Stimulated activated CD8-positive, alpha-beta memory T cell treated with anti-CD3 and anti-CD28 coated beads, Interleukin-2, amount 100 ng/mL, for 1 hour (primary cell): ENCODE measurements at places on chromosomes 13 and 19.
A peak's percentile ranks its signal among the peaks of the same experiment; 100 is the strongest.

DNA sequence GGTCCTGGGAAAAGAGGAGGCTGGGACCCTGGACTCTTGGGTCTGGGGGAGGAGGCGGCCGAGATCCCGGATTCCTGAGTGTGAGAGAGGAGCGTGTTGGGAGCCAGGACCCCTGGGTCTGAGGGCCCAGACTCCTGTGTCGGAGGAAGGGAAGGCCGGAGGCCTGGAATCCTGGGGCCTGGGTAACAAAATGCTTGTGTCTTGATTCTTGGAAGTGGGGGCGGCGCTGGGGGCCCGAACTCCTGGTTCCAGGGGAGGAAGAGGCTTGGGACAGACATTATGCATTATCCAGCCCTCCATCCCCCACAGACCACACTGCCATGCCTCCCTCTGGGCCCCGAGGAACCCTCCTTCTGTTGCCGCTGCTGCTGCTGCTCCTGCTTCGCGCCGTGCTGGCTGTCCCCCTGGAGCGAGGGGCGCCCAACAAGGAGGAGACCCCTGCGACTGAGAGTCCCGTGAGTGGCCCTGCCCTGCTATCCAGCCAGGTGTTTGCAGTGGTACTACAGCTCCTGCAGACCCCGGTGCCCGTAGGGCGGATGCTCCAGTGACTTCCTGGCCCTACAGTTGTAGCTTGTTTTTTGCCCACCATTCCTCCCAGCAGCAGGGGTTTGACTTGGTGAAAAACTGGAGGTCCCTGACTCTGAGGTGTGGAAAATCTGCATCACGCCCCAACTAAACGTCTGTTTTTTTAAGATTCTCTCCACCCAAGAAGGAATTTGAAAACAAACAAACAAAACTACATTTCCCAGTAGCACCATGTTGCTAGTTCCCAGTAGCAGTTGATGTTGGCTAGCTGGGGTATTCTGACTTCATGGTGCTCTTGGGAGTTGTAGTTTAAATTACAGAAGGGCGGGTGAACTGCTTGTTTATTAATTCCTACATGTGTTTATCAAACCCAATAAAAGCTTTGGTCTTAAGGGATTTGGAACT is 630 bp downstream of the NUCB1 start:
- no peak for DNase-seq

DNA sequence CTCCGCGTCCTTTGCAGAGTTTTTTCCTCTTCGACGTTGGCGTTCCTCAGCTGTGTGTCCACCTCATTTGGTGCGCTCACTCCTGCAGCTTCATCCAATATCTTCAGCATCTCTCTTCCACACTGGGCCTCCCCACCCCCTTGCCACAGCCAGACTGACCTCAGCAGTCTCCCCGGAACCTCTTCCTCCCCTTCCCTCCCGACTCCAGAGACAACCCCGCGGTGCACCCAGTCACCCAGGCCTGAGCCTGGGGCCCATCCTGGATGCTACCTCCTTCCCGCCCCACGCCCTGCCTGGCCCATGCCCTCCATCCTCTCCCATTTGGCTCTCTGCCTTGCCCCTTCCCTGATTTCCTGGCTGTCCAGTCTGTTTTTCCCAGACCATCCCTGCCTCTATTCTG is 8.1 kb upstream of the C5AR2 start:
- DNase-seq, result no peak

GRCh38 chr13:52797176-52797575 is 51.3 kb downstream of the PCDH8 start:
- DNase-seq, result no peak

GRCh38 chr13:97555034-97555433 is 121.1 kb downstream of the RAP2A start:
- no peak for DNase-seq

GRCh38 chr19:28936001-28936400 is 276.9 kb downstream of the UQCRFS1 start:
- DNase-seq, result no peak

GRCh38 chr13:36801035-36801434 is 18.0 kb upstream of the RFXAP start:
- DNase-seq, result no peak

DNA sequence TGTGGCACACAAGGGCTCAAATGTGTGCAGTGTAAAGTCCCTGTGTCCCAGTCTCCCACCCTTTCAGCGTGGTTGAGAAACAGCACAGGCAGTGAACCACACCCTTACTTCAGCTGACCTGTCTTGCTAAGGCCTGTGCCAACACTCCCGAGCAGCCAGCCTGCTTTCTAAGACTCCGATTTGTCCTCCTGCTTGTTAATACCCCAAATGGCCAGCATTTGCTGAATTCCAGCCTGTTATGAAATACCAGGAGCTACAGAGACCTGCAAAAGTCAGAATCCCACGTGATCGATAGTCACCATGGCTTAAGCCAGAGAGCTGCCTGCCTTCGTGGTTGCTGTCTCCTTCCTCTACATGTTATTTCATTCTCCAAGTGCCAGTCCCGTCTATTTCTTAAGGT is 200.5 kb downstream of the FGF9 start:
- no peak for DNase-seq

- DNase-seq, result no peak
Observed at GRCh38 chr13:55538424-55538823, 1602.3 kb upstream of the PRR20A start.

GRCh38 chr13:65787082-65787481 is 1443.1 kb downstream of the PCDH9 start:
- DNase-seq, result no peak

GRCh38 chr19:46355234-46356148 is 8.6 kb downstream of the PPP5C start:
- no peak for DNase-seq

- no peak for DNase-seq
Observed at GRCh38 chr13:48501705-48502104, 31.2 kb downstream of the RCBTB2 start.

- DNase-seq, result no peak
Observed at GRCh38 chr19:41696402-41697197, 8.5 kb upstream of the CEACAM7 start.

GRCh38 chr19:39423258-39424086 is 11.0 kb downstream of the PLEKHG2 start:
- no peak for DNase-seq

GRCh38 chr13:65882810-65883209 is 1347.3 kb downstream of the PCDH9 start:
- DNase-seq, result no peak

- DNase-seq, result no peak
Observed at GRCh38 chr13:39259371-39260140, 221.3 kb downstream of the NHLRC3 start.

- DNase-seq, result no peak
Observed at GRCh38 chr13:22325761-22326160, 654.9 kb downstream of the FGF9 start.

DNA sequence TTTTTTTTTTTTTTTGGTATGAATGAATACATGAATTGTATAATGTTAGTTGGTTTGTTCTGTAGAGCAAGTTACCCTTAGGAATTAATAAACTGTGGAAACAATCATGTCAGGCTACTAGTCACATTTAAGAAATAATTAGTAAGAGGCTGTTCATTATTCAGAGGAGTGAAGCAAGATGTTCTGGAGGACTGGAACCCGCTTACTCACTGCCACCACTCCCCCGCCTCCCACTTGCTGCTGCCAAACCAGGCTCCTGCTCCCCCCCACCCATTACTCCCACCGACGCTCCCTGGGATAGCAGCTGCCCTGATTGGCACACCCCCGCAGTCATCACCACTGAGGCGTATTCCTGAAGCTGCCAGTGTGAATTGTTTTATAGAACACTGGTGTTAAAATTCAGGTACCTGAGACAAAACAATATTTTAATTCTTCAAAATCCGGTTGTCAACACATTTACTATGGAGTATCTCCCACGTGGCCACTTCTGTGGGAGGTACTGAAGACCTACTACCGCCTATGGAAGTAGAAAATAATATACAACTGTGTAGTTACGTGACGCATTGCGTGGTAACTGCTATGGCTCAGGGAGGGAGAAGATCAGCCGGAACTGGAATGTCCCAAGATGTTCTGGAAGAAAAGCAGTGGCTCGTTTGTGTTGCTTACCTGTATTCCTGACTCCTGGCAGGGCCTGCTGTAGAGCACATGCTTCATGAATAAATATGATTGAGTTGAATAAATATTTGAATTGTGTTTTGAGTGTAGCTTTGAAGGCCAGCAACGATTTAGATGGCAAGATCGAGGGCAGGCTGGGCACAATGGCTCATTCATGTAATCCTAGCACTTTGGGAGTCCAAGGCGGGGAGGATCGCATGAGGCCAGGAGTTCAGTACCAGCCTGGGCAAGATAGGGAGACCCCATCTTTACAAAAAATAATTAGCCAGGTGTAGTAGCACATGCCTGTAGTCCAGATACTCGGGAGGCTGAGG is 1.7 kb downstream of the DPY19L3 start:
- DNase-seq, result no peak

DNA sequence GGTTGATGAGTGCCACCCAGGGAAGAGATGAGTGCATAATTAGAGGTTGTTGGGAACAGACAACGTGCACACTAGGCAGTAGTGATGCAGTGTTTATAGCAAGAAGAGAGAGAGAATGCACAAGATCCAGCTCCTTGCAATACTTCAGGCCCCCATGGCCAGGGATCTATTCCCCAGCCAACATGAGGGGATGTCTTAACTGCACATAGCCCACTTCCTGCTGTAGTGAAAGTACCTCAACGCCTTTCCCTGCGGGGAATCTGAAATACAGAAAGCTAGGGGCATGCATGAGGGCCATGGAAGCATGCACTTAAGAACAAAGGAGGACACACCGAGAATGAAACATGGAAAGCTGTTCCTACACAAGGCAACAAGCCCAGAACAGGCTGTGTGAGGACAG is 636.7 kb upstream of the GPC6 start:
- no peak for DNase-seq

- peak; percentile 43 for DNase-seq
Observed at GRCh38 chr19:10290876-10291553, 1.3 kb downstream of the ICAM5 start.

DNA sequence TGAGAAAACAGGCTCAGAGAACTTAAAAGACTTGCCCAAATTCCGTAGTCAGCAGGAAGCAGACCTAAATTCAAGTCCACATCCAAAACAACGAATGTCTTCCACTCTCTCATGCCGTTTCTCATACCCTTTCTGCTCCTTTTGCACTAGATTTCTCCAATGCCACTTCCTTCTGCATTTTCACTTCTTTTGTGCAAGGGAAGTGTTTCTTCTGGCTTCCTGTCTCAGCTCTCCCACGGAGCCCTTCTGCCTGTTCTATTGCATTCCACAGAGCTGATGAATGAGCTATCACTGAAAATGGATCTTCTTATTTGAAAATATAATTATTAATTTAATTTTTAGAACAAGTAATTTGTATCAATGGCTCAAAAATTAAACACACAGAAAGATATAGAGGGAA is 56.1 kb upstream of the STK24 start:
- DNase-seq, result no peak

DNA sequence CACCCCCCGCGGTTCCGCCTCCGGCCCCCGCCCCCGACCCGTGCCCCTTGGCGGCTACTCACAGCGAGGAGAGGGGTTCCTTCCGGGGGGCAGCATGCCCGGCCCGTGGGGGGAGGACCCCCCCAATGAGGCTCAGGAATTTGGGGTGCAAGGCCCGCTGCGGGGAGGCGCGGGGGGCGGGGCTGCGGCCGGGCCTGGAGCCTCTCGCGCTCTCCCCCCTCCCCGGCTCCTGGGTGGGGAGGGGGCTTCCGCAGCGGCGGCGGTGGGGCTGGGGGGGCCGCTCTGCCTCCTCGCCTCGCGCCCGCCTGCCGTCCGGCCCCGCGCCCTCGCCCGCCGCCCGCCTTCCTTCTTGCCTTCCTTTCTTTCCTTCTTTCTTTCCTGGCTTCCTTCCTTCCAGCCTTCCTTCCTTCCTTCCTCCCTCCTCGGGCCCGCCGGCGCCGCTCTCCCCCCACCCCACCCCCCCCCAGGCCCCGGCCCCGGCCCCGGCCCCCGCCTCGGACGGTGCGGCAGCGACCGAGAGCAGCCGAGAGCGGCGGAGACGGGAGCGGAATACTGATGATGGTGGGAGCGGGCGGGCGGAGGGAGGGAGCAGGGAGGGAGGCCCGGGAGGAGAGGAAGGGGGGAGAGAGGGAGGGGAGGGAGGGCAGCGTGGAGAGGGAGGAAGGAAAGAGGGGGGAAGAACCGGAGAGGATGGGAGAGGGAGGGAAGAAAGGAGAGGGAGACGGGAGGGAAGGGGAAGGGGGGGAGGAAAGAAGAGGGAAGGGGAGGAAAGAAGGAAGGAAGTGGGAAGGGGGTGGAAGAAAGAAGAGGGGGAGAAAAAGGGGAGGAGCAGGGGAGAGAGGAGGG is at the start of gene LRRC4B:
Gene LRRC4B (minus strand): TSS at position 554 of the 846 bp plus-strand sequence. CDS start 19,597 bp downstream, outside the sequence.
- DNase-seq, result no peak

GRCh38 chr13:110294146-110294545 is 12.8 kb downstream of the COL4A1 start:
- DNase-seq, result no peak

DNA sequence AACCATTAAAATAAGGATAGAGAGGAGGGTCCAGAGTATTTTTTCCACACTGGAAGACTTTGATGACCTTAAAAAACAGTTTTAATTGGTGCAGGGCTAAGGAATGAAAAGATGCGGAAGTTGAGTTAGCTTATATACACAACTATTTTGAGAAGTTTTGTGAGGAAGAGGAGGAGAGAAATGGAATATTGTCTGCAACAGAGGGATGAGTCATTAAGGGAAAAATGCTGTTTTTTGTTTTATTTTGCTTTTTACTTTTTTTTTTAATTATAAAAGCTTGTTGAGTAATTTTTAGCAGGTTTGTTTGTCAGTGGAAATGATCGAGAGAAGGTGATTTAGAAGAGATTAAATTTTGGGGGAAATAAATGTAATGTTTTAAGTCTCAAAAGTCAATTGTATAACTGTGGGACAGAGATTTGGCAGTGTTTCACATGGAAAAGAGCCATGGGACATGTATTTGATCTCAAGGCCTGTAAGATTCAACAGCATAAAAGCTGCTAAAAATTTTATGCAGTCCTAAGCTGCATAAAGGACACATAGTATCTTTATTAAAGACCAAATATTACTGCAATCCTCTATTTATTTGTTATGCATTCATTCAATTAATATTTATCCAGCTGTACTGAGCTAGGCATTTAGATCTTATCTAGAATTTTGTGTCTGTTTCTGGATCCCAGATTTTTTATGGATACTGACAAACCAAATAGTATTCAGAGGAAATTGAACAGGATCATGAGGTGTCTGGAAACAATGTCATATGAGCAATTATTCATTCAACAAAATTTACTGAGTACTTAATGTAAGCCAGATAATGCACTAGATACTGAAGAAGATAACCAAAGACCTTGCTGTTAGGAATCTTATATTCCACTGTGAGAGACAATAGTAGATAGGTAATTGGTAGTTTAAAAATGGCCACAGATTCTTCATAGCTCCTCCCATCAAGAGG is 72.7 kb downstream of the DNAJC15 start:
- DNase-seq, result no peak

- no peak for DNase-seq
Observed at GRCh38 chr13:45575146-45575829, 40.3 kb downstream of the ERICH6B start.

DNA sequence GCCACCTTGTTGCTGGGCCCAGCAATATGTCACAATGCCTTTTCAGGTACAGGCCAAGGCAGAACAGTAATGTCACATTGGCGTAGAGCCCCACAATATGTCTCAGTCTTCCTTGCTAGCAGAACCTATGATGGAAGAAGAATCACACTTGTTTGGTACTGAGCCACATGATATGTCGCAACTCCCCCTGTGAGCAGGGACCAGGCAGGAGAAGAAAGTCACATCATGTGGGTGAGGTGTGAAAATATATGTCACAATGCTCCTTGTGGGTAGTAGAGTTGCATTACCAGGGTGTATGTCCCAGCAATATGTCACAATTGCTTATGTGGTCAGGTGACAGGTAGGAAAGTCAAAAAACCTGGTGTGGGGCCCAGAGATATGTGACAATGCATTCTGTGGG is 7.1 kb upstream of the ZNF91 start:
- DNase-seq, result no peak

GRCh38 chr19:48401287-48401686 is 7.8 kb downstream of the GRIN2D start:
- no peak for DNase-seq
